ENCODE measurements at places on chromosomes 12 and 14.
A peak's percentile ranks its signal among the peaks of the same experiment; 100 is the strongest.

- no peak for DNase-seq
These were observed 30.9 kb upstream of the KLRD1 start for GRCh38 chr12:10276774-10277173.

DNA sequence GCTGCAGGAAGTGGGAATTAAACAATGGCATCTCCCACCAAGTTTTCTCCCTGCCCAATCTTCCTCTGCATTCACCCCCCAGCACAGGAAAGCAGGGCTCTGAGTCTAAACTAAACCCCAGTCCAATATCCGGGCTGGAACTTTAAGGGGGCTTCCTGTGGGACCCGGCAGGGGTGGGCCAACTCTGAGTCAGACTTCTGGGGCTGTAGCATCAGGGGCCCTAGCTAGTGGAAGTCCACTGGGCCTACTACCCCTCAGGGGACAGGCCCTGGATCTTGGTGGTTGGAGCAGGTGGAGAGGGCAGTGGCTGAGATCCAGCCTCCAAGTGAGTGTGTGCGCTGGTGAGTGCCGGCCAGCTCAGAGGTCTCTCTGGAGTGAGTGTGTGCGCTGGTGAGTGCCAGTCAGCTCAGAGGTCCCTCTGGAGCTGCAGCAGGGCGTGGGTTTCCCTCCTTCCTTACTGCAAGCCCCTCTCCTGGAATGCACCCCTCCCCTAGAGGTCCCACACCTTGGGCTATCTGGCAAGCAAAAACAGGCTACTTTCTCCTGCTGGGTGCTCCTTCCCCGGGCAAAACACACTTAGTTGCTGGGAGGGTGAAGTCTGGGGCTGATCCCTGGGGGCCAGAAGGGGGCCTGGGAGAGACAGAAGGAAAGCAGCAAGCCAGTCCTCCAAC is 5.6 kb upstream of the LHX5 start:
- no peak for DNase-seq

GRCh38 chr12:89693639-89694202 is 14.9 kb downstream of the ATP2B1 start:
- DNase-seq, result no peak

DNA sequence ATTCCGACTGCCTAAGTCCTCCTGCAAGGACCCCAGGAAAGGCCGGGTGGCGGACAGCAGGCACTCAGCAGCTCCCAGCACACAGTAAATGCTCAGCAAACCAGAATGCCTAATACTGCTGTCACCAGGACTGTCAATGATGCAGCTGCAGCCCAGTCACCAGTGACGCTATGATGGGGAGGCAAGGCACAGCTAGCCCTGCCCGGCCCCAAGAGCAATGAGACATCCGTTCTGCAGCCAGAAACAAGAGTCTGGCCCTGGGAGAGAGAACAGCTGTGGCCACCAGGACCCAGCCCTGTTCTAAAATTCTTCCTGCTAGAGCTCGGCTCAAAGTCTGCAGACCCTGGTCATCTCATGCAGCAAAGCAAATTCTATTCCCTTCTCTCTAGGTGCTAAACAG is 69.8 kb downstream of the NCOR2 start:
- DNase-seq, result peak; percentile 82

GRCh38 chr12:64268409-64268808 is 46.3 kb upstream of the KICS2 start:
- DNase-seq, result no peak

DNA sequence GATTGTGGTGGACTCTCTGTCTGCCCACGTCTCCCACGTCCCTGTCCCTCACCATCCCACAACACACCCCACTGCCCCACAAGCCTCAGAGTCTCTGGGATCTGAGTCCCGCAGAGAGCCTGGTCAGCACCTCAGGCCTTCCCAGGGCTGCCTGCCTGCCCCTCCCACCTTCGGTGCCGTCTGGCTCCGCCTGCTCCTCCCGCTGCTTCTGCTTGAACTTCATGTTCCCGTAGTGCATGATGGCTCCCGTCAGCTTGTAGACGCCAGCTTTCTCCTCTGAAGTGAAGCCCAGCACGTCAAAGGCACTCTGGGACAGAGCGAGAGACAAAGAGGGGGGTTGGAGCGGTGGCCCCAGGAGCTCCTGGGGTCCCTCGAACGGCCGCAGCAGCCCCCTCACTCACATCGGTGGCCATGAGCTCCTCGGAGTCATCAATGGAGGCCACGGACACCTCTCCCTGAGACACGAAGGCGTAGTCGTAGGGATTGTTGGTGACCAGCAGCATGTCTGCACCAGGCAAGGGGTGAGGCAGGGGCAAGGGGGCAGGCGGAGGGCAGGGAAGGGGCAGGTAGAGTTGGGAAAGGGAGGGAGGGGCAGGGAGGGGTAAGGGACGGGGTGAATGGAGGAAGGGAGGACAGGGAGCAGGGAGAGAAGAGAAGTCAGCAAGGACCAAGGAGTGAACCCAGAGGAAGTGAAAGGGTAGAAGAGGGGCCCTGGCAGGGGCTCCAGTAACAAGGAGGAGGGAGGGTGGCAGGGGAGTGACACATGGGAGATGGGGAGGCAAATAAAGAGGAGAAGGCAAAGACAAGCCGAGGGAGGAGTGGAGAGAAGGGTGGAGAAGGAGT is 5.6 kb downstream of the MYH6 start:
- no peak for DNase-seq

GRCh38 chr14:51504669-51505068 is 147.0 kb upstream of the FRMD6 start:
- DNase-seq, result no peak

DNA sequence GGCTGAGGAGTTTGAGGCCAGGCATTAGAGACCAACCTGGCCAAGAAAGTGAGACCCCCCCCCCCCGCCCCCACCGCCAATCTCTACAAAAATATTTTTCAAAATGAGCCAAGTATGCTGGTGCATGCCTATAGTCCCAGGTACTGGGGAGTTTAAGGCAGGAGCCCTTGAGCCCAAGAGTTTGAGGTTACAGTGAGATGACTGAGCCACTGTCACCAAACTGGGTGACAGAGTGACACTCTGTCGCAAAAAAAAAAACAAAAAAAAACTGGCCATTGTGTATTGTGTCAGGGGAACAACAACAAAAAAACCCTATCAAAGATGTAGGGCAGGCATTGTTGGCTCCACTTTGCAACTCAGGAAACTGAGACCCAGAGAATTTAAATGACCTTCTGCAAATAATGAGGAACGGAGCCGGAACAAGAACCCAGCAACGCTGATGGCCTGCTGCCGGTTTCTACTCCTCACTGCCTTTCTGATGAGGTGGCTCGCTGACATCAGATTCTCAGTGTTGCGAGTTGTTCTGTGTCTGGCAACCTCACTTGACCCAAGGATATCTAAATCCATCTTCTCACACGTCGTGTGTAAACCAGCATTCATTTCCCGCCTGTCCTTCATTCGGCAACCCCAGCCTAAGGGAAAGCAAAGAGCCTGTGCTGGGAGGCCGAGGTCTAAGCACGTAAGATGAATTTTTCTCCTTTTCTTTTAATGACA is 195.2 kb upstream of the CRY1 start:
- no peak for DNase-seq

- DNase-seq, result no peak
These were observed at the start of gene RHOJ for GRCh38 chr14:63204407-63205043. TSS of gene RHOJ (plus strand) at chr14:63204443. CDS start at chr14:63204870, 427 bp downstream.

DNA sequence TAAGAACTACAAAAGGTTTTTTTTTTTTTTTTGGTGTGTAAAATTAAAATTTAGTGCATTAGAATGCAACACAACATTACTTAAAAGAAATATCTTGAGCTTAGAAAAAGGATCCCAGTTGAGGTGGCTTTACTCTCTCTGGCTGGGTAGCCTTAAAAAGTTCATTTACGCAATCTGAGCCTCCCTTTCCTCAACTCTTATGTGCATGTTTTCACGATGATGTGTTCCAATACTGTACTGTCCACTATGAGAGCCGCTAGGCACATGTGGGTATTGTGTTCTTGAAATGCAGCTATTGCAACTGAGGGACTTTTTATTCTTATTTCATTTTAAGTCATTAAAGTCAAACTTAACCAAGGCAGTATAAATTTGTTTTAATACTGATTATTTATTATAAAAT is 460.9 kb upstream of the SYT1 start:
- peak; percentile 84 for DNase-seq

- DNase-seq, result peak; percentile 31
These were observed 1.6 kb downstream of the LTB4R start for GRCh38 chr14:24312736-24313507.

DNA sequence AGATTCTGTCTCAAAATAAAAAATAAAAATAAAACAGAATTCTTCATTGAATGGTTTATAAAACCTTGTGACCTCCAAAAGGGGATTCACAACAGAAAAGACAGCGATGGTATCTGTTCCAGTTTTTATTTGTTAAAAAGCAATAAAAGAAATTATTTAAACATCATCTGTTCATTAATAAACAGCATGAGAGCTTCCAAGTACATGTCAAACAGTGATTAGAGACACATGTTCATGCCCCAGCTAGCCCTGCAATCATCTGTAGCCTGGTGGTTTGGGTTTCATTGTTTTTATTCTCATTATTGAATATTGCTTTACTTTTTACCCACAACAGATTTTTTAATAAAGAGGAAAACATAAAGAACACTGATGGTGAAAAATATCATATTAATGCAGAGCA is 173.3 kb downstream of the ANO2 start:
- no peak for DNase-seq

- DNase-seq, result no peak
These were observed 44.2 kb downstream of the TMX1 start for GRCh38 chr14:51284241-51284640.

DNA sequence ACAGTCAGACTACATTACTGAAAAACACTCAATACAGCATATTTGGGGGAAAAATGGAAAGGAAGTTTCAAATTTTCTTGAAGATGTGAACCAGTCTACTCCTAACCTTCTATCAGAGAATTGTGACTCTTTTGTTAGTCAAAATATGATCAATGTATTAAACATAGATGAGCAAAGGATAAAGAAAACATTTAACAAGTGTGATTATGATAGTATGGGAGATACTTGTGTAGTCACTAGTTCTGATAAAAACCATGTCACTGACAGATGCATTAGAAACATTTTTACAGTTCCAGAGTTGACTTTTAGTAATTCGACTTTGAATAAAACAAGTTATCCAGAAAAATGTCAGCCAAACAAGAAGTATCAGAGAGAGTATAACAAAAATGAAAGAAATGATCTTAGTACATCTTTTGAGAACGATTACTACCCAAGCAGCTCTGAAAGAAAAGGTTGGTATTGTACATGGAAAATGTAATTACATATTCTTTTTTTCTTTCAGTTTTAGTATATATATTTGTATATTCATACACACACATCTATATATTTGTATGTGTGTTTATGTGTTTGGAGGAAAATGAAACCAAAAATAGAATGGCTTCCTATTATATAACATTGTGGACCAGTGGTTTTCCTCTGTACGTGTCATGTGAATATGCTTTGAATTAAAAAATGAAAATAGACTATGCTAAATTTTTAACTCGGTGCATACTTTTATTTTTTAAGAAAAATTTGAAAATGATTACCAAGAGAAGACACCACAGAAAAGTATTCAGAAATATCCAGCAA is 63.3 kb upstream of the ABCD2 start:
- no peak for DNase-seq

DNA sequence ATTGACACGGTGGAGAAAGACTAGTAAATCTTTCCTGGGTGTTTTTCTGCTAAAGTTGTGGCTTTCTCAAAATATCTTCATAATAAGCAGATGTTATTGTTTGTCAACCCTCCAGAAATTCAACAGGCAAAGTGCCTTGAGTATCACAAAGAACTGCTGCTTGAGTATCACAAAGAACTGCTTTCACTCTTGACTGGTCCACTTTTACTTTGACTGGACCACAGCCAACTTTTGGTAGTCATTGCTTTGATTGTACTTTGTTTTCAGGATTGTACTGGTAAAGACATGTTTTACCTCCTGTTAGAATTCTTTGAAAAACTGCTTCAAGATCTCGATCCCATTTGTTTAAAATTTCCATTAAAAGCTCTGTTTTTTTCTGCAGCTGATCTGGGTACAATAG is 62.6 kb downstream of the PDZRN4 start:
- peak; percentile 16 for DNase-seq

GRCh38 chr12:40892528-40892927 is 200.3 kb downstream of the CNTN1 start:
- no peak for DNase-seq

GRCh38 chr12:47892819-47893218 is 12.0 kb downstream of the VDR start:
- peak; percentile 64 for DNase-seq

DNA sequence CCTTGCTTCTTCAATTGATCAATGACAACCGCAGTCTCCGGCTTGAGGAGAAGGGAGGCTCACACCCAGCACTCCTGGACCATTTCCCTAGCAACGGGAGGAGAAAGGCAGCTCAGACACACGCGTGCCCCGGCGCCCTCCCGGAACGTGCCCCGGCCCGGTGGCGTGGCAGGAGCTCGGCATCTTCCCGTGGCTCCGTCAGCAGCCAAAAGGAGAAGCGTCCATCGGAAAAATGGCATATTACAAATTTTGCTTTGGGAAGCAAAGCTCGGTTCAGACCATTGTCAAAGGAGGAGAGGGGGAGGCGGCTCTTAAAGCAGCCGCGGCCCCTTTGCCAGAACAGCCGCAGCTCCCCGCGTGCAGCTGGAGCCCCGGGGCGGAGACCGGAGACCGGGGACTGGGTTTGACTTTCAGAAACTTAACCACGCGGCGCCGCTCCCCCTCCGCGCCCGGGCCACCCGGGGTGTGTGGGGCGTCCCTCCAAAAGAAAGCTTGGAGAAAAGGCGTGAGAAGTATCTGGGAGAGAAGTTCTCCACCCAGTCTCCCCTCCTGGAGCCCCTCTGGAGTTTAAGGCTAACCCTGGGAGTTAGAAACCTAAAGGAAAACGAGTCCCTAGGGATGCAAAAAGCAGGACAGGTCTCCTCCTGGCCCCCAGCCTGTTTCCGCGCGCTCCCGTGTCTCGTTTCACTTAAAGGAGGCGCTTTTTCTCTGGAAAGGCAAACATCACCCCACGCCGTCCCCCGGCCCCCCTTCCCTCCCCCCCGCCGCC is 545 bp downstream of the PPFIA2 start:
- DNase-seq, result peak; percentile 17

GRCh38 chr14:55103005-55103640 is 25.9 kb upstream of the LGALS3 start:
- DNase-seq, result peak; percentile 98

DNA sequence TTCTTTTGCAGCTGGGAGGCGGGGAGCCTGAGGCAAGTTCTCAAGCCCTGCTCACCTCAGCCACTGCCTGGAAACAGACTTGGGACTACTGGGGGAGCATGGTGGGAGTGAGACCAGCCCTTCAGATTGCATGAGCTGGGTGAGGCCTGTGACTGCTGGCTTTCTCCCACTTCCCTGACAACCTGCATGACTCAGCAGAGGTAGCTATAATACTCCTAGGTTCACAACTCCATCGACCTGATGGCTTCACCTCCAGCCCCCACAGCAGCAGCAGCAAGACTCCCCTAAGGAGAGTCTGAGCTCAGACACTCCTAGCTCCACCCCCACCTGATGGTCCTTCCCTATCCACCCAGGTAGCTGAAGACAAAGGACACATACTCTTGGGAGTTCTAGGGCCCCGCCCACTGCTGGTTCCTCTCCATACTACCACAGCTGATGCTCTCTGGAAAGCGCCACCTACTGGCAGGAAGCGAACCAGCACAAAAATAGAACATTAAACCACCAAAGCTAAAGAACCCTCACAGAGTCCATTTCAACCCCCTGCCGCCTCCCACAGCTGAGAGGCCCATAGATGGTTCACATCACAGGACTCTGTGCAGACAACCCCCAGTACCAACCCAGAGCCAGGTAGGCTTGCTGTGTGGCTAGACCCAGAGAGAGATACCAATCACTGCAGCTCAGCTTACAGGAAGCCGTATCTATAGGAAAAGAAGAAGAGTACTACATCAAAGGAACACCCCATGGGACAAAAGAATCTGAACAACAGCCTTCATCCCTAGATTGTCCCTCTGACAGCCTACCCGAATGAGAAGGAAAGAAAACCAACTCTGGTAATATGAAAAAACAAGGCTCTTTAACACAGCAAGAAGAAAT is 68.7 kb downstream of the RPAP3 start:
- peak; percentile 40 for DNase-seq

All from iris pigment epithelial cell (primary cell).